ENCODE measurements at places on chromosomes 2 and 18.
A peak's percentile ranks its signal among the peaks of the same experiment; 100 is the strongest.

- no peak for DNase-seq
These were observed 120.0 kb downstream of the AQP4 start for GRCh38 chr18:26745288-26746181.

DNA sequence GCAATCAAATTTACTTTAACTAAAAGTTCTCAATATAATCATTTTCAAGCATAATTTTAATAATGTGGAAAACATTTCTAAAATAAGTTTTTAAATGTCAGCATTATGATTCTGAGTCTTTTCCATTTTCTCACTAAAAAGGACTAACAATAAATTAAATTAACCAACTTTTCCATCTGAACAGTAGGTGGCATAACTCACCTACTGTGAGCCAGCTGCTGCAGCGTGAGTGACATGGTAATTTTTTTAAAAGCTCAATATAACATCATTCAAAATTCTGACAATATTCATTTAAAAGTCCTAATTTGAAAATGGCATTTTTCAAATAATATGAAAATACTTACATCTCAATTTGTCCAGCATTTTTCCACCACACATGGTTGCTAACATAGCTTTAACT is 66.5 kb downstream of the DTNB start:
- peak; percentile 79 for DNase-seq

- peak; percentile 46 for DNase-seq
These were observed 155.0 kb downstream of the SETBP1 start for GRCh38 chr18:44835703-44836102.

DNA sequence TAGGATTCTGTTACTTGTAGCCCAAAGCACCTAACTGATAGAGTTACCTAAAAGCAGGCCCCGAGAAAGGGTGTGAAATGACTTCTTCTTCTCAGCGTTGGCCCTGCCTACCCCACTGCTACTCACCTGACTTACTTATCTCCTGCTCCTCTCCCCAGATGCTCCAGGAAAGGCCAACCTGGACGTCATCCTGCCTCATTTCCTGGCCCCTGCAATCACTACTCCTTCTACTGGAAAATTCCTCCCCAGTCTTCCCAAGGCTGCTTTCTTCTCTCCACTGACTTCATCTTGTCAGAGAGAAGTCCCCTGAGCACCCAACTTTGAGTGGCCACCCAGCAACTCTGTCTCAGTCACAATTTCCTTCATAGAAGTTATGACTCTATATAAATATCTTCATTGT is 63.4 kb upstream of the KLF7 start:
- no peak for DNase-seq

DNA sequence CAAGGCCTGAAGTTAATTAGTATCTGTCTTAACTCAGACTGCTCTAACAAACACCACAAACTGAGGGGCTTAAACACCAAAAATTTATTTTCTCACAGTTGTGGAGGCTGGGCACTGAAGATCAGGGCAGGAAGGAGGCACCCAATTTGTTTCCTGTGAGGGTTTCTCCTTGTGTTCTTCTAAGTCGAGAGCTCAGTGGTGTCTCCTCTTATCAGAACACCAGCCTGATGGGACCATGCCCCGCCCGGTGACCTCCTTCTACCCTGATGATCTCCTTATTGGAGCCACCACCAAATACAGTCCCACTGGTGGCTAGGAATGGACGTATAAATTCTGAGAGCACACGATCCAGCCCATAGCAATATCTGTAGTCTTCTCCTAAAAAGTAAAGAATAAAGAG is 20.5 kb downstream of the TMEM18 start:
- no peak for DNase-seq

DNA sequence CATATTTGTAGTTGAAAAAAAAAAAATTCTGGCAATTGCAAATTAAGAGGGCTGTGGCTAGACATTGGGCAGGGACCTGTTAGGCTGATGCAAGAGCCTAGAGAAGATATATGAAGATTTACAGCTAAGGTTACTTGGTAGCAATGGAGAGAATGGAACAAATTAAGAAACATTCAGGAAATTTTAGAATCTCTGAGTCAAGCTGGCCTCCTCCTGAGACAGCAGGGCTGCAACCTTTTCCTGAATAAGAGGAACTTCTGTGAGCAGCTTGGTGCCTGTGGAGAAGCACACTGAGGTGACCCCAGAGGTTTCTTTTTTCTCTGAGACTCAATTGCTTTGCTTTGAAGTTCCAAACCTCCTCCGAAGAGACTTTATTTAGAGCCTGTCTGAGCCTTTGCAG is 118.6 kb upstream of the LRATD1 start:
- peak; percentile 14 for DNase-seq

GRCh38 chr2:207905546-207905945 is 119.8 kb downstream of the PLEKHM3 start:
- DNase-seq, result no peak

DNA sequence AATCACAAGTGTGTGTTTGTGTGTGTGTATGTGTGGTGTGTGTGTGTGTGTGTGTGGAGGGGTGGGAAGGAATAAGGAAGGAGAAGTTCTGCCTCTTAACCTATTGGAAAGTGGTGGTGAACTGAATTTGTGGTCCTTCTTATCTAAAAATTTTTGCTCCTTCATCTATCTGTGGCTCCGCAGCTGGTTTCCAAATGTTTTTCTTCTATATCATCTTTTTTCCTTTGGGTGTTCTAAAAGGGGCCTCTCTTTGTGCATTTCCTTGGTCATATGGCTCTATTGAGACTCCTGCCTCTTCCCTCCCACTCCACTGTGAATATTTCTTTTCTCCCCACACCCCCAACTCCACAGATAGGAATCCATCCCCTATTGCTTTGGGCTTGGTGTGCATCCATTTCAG is 254.9 kb upstream of the CWC22 start:
- DNase-seq, result no peak

GRCh38 chr2:133927894-133928293 is 326.0 kb upstream of the MGAT5 start:
- no peak for DNase-seq

DNA sequence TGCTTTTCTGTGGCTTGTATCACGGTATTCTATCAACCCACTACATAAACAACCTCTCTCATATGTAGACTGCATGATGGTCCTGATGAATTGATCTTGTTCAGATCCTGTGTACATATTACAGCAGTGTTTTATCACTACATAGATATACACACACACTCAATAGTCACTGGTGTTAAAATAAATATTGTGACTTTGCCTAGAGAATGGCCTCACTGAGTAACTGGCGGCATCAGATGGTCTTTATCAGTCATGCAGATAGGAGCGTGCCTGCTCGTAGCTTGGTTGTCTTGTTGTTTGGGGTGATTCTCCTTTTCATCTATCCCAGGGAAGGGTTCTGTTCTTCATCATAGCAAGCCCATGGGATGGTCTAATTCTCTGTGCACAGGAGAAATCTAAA is 18.4 kb upstream of the CTAGE1 start:
- no peak for DNase-seq

DNA sequence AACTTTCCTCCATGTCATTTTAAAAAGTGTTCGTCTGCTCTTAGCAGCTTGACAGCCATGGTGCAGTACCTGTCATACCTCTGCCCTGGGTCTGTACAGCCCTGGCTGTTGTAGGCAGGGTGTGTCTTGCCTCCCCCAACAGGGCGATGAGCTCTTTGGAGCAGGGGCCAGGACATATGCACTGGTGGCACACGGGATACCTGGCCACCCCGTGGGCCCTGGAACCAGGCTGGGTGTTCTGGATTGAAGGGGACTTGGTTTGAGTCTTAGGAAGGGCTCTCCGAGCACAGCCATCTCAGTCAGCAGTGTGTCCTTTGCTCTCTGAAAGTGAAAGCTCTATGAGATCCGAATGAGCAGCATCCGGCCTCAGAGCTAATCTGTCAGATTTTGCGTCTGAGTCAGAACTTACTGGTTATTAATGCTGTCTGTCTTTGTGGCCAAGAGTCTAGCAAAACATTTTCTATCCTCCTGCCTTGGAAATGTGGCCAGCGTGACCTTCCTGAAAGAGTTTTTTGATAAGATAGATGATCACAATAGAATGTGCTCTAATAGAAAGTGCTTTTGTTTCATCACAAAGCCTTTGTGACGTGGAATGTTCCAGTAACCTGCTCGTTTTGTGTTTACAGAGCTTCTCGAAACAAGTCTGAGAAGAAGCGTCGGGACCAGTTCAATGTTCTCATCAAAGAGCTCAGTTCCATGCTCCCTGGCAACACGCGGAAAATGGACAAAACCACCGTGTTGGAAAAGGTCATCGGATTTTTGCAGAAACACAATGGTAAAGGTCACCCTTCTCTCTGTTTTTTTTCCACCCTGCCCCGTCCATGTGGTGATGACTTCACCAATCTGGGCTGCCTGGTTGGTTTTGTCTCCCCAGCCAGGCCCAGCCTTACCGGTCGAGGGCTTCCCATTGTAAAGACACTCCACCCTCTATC is 77.3 kb upstream of the RPL31 start:
- DNase-seq, result peak; percentile 54

- DNase-seq, result peak; percentile 26
These were observed 11.3 kb upstream of the TMSB10 start for GRCh38 chr2:84894131-84894586.

DNA sequence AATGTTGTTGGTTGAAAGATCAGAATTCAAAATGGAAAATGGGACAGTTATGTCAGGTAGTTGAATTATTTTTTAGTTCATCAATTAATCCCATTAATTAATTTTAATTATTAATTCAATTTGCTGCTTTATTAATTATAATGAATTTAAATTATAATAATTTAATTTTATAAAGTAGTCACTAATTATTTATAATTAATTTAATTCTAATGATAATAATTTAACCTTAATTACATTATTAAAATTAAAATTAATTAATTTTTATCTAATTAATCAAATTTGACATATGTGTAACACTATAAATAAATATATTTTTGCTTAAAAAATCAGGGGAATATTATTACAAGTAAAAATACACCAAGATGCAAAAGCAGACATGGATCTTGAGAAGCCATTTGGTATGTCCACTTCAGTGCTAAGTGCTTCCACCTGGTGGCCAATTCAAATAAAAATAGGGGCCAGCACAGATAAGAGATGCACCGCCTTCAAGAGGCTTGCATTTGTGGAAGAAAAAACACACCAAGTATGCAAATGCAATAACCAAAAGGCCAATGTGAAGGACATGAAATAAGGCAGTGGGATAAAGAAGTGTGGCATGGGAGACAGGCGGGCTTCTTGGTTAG is 73.2 kb downstream of the MBP start:
- peak; percentile 74 for DNase-seq

DNA sequence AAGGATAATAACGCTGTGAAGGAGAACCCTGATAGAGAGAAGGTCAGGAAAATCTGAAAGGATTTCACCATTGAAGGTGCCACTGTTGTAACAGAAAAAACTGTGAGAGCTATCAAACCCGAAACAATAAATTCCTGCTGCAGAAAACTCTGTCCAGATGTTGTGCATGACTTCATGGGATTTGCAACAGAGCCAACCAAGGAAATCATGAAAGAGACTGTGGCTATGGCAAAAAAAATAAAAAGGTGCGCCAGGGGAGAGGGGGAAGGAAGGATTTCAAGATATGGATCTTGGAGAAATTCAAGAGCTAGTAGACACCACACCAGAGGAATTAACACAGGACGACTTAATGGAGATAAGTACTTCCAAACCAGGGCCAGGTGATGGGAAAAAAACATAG is 88.0 kb downstream of the LDLRAD4 start:
- DNase-seq, result no peak
